ENCODE measurements at places on chromosomes 12 and 14.

- no peak for DNase-seq
Observed at GRCh38 chr12:124454735-124455134, 112.7 kb downstream of the NCOR2 start.

DNA sequence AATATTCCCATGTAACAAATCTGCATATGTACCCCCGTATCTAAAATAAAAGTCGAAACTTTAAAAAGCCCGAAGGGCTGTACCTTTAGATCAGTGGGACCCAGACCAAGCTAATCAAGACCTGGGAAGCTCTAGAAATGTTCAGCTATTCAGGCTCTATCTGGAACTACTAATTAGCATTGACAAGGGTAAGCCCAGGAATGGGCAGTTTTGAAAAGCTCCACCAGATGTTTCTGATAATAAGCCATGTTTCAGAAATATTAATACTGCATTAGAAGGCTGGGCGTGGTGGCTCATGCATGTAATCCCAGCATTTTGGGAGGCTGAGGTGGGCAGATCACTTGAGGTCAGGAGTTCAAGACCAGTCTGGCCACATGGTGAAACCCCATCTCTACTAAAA is 20.4 kb upstream of the TMEM260 start:
- DNase-seq: no peak

- no peak for DNase-seq
Observed at GRCh38 chr14:33363682-33364081, 425.0 kb downstream of the NPAS3 start.

DNA sequence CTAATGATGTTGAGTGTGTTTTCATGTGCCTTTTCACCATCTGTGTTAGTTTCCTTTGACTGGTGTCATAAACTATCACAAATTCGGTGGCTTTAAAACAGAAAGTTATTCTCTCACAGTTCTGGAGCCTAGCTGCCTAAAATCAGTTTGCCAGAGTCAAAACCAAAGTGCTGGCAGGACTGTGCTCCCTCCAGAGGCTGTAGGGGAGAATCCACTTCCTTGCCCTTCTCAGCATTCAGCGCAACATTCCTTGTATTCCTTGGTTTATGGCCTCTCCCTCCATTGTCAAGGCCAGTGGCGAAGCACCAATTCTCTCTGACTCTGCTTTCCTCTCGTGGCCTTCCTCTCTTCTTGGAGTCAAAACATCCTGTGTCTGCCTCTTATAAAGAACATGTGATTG is 174.2 kb upstream of the PDE3A start:
- no peak for DNase-seq

DNA sequence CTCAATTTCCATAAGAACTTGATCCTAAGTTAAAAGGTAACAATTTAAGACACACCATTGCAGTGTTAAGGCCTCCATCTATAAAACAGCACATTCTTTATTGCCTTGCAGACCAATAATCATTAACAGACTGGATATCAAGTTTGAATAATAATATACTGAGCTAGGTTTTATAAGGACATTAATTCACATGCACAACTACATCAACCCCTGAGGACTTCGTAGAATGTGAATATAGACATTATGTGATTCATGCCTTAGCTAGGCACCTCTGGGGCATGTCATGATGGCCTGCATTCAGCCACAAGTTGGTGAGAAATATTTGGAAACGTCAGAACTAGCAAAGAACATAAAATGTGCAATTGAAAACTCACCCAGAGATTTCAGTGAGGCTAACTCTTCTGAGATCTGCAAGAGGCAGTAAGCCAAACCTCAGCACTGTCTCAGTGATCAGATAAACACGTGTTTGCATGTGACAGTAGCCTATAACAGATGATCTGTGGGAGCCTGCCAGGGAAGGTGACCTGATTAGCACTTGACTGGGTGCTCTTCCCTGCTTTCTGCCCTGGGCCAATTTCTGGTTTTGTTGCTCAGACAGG is 492.2 kb downstream of the FLRT2 start:
- no peak for DNase-seq
